Tongue (tissue), 3 donors: ENCODE measurements at places on chromosomes 2 and 18. TPM values are rescaled to one million over a fixed set of nuclear protein-coding genes. Genes with fewer than 3 reads are reported as not detected.

- peak; percentile 50 for DNase-seq
Observed at GRCh38 chr2:10087360-10087759, 7.1 kb upstream of the CYS1 start.

GRCh38 chr2:15040429-15041084 is 408.0 kb downstream of the LRATD1 start:
- DNase-seq: peak; percentile 91

DNA sequence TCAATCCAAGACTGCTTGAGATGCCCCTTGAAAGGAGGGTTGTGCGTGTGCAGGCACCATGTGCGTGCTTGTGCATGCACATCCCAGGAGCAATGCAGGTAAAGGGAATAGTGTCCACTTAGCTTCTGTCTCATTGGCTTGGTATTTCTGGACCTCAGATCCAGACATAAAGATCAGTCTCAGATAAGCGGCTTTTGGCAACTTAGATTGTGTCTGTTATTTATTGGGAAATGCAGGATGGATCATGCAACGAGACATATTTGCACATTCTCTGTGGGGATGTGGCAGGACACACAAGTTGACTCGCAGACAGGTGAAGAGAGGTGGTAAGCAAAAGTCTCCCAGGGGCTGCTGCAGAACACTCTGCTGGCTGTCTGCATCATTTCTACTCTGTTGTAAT is 67.9 kb downstream of the SETBP1 start:
- no peak for DNase-seq

- DNase-seq: no peak
Observed at GRCh38 chr2:48508461-48509124, 21.4 kb upstream of the STON1 start.

- DNase-seq: peak; percentile 78
Observed at GRCh38 chr2:146927080-146927711, 917.6 kb upstream of the ACVR2A start.

DNA sequence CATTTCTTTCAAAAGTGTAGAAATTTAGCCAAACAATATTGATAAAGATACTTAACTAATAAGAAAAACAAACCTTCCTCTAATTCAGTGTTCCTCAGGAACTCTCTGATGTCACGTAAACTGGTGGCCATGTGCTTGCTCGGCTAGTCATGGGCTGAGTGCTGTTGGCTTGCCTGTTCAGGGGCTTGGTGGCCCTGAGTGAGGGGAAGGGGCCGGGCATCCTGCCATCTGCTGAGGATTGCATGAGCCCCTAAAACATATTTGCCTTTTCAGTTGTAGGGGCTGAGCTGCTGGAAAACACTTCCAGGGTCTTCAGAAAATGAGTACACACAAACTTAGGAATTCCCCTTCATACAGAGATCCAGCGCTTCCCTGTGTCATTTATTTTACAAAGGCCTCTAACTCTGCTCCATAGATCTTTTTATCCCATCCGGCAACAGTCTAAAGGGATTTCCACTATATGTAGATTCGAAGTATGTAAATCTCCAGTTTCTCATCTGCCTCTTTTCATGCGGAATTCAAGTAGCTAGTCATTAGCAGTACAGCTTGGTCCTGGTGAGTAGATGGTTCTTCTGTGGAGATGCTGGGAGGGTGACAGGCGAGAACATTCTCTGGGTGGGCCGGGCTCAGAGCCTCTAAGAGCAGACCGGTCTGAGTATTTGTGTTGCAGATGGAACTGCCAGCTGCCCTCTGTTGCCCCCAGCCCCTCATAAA is 20.1 kb upstream of the NFATC1 start:
- no peak for DNase-seq

GRCh38 chr2:67065046-67065445 is 332.1 kb upstream of the ETAA1 start:
- DNase-seq: peak; percentile 19

- DNase-seq: no peak
Observed at GRCh38 chr2:128346291-128347170, 27.9 kb upstream of the HS6ST1 start.

DNA sequence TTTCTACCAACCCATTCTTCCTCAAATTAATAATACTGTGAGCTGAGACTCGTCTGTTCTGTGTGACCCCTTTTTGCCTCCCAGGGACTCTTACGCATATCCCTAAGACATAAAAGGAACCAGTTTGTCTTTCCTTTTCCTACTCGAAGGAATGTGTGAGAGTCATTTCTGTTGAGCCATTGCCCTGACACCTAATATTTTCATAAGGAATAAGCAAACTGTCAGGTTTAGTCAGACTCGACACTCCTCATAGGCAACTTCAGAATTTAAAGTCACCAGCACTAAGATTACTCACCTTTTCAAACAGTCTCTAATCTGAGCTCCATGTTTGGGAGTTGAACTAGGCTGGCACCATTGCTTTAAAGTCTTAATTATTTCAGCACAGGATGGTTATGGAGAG is 305.5 kb downstream of the IKZF2 start:
- no peak for DNase-seq

DNA sequence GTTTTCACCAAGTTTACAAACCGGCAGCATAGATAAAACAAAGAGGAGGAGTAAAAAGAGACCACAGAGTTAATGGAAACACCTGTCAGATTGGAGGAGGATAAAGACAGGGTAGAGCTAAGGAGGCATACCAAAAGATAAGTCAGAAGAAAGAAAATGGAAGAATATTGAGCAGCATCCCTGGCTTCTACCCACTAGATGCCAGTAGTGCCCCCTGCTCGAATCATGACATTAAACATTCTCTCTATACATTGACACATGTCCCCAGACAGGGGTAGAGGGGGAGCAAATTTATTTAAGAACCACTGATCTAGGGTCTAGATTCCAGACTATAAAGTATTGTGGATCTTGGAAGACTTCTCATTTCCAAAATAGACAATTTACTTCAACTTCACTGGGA is 159.8 kb upstream of the ETAA1 start:
- DNase-seq: no peak

DNA sequence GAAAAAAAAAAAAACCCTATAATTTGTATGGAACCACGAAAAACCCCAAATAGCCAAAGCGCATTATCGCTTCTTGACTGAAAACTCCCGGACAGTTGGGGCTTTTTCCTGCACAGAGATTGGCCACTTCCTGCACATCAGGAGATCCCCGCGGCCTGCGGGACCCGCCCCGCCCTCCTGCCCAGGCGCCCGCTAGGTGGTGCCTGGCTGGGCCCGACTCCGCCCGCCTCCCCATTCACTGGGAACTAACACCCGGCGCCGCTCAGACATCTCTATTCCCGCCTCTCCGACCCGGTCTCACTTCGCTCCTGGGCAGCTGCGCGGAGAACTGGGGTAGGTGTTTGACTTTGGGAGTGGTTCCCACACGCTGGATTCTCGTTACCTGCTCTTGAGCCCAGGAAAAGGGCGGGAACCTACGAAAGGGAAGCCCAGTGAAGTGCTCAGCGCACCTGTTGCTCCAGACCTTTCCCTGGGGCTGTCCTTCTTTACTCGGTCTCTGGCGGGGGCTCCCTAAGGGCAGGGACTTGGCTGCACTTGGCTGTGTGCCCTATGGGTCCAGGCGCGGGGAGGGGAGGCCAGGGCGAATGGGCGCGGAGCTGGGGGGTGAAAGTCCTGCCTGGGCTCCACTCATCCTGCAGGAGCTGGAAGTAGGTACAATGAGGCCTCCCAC is at the start of gene HMSD:
Gene HMSD (plus strand): TSS at position 234 of the 670 bp plus-strand sequence. CDS start 4,155 bp downstream, outside the sequence.
- peak; percentile 31 for DNase-seq

DNA sequence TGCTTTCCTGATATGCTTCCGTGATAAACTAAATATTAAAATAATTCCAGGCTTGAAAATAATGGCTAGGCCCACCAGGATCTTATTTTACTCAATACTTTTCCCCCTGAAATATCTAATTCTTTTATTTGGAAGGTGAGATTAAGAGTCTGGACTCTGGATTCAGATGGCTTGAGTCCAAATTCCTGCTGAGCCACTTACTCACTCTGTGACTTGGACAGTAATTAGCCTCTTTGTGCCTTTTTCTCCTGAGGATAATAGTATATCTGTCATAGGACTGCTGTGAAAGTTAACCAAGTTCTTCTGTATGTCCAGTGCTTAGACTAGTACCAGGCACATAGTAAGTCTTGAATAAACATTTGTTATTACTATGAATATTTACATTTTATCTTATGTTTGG is 127.3 kb upstream of the ERBB4 start:
- DNase-seq: no peak

- DNase-seq: no peak
Observed at GRCh38 chr2:50955081-50955480, 76.9 kb downstream of the NRXN1 start.

DNA sequence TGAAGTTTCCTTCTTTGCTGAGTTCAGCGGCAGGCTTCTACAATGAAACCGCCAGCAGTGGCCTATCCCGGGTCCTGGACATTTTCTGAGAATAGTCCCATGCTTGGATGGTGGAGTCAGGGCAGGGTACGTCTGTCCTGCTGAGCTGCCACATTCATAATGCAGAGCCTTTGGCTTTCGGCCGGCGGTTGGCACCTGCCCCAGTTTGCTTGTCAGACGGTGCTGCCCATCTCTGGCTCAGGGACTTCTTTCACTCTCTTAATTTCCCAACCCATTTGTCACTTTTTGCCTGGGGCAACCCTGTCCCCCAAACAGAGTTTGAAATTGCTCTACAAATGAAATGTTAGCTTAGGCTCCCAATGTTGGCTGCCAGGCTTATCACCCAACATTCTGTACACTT is 57.2 kb downstream of the SOX11 start:
- DNase-seq: no peak

DNA sequence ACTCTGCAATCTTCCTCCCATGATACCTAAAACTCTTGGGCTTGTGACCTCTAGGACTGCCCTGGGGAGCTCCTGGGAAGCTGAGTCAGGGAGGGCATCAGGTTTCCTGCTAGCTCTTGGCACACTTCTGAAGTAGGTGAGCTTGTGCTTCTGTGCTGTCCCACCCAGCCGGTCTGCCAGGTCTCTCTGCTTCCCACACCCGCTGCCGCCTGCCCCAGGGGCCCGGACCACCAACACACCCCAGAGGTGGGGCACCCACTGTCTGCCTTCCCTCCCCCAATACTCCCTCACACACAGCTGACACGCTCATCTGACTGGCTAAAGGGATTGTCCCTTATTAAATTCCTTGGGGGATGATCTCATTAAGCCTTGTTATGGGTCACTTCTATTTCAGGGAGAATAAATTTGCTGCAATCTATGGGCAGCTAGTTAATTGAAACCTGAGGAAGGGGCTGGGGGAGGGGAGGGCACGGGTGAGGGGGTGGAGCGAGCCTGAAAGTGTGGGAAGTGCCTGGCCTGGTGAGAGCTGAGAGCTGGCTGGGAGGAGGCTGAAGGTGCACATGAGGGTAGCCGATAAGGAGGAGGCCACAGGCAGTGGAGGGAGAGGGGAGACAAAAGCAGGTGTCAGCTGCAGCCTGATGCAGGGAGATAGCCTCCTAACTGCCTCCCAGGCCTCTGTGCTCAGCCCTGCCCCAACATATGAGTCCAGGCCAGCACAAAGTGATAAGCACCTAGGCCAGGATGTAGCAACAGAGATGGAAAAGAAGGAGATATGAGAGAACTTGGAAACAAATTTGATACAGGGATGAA is 48.8 kb downstream of the HAUS1 start:
- DNase-seq: peak; percentile 61

GRCh38 chr18:7369006-7369405 is 138.1 kb downstream of the LRRC30 start:
- peak; percentile 45 for DNase-seq

DNA sequence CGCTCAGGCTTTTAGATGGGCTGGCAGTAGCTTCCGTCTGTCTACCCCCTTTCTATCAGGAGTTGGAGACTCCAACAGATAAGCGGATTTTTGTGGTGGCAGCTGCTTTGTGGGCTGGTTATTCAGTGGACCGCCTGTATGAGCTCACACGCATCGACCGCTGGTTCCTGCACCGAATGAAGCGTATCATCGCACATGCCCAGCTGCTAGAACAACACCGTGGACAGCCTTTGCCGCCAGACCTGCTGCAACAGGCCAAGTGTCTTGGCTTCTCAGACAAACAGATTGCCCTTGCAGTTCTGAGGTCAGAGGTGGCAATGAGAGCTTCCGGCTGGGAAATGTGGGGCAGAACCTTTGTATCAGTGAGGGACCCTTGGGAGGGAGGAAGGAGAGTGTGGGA is 14.8 kb downstream of the CAD start:
- DNase-seq: no peak

- no peak for DNase-seq
Observed at GRCh38 chr18:46574743-46575115, 82.3 kb downstream of the LOXHD1 start.

DNA sequence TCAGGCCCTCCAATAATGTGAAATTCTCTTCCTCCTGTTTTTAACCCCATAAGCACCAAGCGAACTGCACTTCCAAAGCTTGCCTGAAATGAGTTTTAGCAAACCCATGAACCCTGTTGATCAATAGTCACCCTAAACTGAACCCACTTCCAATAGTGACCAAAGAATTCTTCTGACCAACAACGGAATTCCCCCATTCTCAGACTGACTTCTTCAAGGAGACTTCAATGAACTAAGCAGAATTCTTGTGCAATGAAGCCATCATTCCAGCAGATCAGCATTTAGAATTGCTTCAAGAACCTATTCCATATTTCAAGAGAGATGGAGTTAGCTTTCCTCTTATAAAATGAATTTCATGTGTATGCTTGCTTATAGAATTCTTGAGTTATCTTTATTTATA is 176.9 kb upstream of the FN1 start:
- no peak for DNase-seq

- DNase-seq: no peak
Observed at GRCh38 chr2:225192869-225193268, 150.6 kb upstream of the DOCK10 start.

- DNase-seq: peak; percentile 26
Observed at GRCh38 chr2:228503731-228504130, 322.2 kb upstream of the SPHKAP start.

GRCh38 chr18:77897606-77898005 is 648.0 kb downstream of the GALR1 start:
- no peak for DNase-seq

DNA sequence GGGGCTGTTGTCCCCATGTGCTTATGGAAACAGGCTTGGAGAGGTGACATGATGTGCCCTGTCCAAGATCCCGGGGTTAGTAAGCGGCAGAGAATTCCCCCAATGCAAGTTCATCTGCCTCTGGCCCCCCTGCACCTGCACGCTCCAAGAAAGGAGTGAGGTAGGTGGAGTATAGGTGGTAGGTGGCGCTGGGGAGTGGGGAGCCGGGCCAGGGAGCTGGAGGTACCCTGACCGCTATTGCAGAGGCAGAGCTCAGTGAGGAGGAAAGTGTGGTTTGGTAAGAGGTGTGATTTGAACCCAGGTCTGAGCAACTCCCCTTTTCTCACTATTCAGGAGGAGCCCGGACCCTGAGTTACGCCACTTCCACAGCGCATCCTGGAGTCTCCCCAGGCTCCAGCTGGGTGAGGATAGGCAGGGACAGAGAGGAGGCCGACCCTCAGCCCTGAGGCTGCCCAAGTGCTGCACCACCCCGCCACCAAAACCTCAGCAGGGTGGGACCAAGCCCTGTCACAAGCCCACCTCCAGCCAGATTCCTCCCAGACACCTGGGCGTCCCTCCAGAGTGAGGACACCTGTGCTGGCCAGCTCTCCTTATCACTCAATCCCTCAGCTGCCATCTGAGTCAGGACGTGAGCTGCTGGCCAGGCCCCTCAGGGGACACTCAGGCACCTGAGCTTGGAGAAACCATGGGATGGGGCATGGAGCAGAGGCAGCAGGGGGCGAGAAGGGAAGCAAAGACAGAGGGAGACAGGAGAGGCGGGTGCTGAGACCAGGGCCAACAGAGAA is 5.6 kb downstream of the HAAO start:
- DNase-seq: no peak

The PRSS56 gene
- total RNA-seq: 0.82 TPM

The FAHD2B gene
- total RNA-seq: 15.9 TPM

The SALL3 gene
- not detected for total RNA-seq

The CLASP1 gene
- total RNA-seq: 163 TPM

The SGPP2 gene
- 2.3 TPM for total RNA-seq

The GREB1 gene
- 6.9 TPM for total RNA-seq
